NCI-H1417 (cell line): ENCODE measurements at places on chromosomes 7 and 10.

- peak; percentile 90 for DNase-seq
Observed at GRCh38 chr7:4006687-4007086, 675.4 kb upstream of the FOXK1 start.

- DNase-seq = no peak
Observed at GRCh38 chr7:137647905-137648565, 198.7 kb downstream of the DGKI start.

DNA sequence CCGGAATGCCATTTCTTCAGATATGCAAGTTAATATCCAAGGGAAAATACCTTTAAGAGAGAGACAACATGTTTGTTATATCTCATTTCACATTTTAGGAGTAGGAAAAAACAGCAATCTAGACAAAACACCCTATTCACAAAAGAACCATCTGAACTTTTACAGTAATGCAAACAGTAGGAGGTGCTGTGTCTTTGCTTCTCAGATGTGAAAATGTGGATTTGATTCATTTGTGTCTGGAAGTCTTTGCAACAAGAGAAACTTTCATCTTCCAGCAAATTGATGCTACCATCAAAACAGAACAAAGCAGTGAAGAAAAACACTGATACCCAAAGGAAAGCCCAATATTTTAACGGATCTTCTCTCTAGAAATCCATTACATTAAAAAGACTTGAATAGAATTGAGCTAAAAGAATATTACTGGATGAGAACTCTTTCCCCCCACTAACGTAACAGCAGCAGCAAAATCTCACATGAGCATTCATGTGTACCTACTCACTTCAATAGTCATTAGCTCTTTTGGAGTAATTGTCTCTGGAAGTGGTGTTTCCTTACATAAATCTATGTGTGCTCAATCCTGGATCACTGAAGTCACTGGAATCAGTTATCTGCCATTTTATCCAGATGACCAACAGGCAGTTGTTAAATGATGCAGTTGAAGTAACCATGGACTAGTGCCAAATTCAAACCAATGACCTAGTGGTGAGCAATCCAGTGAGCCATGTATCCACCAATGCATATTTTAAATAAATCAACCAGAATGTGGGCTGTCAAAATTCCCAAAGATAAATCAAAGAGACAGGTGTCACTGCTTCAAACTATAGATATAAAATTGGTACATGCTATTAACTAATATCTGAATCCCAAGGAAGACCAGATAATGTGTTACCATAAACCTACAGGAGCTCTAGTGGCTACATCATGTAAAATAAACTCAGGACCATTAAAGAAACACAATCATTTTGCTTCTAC, 1.8 kb downstream of the SEMA3C start:
- DNase-seq = peak; percentile 31

GRCh38 chr10:132096223-132096622, 30.5 kb downstream of the JAKMIP3 start:
- no peak for DNase-seq

GRCh38 chr10:132237871-132238270, 51.1 kb downstream of the DPYSL4 start:
- no peak for DNase-seq

DNA sequence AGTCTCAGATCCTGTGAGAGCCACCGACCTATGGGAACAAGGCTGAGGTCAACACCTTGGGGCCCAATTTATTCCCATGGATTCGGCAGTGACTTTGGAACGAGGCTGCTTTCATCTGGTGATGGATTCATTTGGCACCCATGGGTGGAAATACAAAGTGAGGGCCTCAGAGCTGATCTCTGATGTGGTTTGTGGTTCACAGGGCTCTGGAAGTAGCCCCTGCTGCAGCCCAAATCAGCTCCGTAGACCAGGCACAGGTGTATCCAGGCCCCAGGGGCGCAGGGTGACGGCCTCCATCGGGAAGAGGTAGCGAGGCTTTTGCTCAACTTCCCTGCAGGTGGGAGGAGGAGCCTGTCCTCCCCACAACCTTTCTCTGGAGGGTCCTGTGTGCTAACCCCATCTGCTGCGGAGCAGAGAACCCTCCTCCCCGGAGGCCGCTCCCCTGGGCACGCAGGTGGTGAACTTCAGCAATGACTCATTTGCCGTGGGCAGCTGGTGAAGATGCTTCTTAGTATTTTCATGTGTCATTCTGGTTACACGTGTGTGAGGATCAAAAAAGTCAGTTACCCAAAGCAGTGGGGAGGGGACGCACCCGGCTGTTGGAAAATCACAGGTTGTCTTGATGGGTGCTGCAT, 7.5 kb upstream of the JAKMIP3 start:
- DNase-seq = no peak

DNA sequence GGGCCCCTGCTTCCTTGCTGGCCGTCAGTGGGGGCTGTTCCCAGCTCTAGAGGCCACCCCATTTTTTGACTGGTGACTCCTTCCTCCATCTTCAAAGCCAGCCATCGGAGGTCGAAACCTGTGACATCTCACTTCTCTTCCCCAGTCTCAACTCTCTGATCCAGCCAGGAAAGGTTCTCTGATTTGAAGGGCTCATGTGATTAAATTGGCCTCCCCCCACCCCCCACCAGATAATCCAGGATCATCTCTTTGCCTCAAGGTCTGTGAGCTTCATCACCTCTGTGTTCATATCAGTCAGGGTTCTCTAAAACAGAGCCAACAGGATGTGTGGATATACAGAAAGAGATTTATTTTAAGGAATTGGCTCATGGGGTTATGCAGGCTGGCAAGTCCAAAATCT, 5.6 kb upstream of the RAMP3 start:
- DNase-seq = no peak

DNA sequence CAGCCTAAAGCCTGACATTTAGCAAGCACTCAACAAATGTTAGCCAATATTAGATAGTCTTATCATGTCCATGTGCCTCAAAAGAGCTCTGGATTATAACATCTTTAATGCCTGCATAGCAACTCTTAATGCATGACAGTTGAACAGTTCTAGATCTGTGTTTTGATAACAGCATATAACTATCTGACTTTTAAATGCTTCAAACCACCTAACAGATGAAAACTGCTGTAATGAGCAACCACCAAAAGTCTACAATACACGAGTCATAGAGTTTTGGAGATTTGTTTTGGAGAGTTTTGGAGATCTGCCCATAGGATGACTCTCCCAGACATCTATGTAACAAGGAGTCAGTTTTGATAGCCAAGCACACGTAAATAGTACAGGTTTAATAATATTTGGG, 227.3 kb downstream of the TWIST1 start:
- no peak for DNase-seq

DNA sequence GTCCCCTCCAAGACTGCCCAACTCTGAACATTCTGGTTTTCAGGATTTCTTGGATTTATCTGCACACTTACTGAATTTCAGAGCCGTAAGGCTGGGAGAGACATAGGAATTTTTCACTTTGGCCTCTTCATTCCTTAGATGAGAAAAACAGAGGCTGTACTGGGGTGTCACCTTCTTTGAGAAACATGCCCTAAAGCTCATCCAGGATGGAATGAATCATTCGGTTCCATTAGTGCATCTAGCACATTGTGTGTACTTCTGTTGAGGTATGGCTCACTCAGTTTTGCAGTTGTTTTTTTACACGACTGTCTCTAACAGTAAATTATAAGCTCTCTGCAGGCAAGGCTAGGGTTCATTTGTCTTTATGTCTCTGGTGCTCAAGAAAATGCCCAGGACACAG, 383.4 kb downstream of the GATA3 start:
- DNase-seq = no peak

DNA sequence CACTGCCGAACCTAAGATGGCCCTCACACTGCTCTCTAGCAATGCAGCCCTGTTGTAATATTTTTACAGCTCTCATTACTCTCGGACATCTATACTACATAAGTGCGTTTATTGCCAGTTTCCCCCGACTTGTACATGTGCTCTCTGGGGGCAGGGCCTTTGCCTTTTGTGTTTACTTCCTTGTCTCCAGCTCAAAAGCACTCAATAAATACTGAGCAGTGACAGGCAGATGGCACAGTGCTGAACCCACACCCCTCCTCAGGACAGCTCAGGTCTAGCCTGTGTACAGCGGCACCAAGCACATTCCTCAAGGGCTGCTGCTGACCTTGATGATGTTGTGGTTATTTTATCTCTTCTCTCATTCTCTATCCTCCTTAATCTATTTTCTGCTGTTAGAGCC, 68.0 kb upstream of the ELMO1 start:
- no peak for DNase-seq

GRCh38 chr10:22552888-22553378, 161.4 kb downstream of the PIP4K2A start:
- DNase-seq = peak; percentile 43

- DNase-seq = no peak
Observed at GRCh38 chr10:48807791-48808470, 123.3 kb downstream of the WDFY4 start.

DNA sequence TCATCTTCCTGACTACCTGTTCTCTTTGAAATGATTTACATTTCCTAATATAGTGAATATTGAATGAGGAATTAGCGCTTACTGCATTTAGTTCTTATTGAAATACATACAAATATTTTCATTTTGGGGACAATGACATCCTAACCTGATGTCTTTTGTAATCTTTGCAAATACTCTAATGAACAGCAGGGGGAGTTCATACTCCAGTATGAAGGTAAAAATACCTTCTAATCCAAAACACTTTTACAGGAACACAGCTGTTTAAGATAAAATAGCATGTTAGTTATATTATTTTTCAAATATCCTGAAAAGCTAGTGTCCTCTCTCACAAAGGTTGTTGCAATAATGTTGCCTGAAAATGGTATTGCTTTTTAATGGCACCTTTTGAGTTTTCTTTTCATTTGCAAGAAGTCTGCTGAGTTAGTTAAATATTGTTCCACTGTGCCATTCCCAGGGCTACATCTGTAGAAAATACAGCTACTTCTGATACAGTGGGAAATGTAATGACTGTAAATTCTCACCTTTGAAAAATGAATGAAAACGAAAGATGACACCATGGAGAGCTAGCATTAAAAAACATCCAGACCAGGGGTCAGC, 400.0 kb downstream of the PHF14 start:
- peak; percentile 68 for DNase-seq
